ENCODE measurements at places on chromosomes 16 and 17.

- DNase-seq = no peak
These were observed 10.9 kb downstream of the ADAM11 start for GRCh38 chr17:44769647-44770084.

GRCh38 chr17:65423346-65424140 lies 137.9 kb downstream of the AXIN2 start:
- no peak for DNase-seq

DNA sequence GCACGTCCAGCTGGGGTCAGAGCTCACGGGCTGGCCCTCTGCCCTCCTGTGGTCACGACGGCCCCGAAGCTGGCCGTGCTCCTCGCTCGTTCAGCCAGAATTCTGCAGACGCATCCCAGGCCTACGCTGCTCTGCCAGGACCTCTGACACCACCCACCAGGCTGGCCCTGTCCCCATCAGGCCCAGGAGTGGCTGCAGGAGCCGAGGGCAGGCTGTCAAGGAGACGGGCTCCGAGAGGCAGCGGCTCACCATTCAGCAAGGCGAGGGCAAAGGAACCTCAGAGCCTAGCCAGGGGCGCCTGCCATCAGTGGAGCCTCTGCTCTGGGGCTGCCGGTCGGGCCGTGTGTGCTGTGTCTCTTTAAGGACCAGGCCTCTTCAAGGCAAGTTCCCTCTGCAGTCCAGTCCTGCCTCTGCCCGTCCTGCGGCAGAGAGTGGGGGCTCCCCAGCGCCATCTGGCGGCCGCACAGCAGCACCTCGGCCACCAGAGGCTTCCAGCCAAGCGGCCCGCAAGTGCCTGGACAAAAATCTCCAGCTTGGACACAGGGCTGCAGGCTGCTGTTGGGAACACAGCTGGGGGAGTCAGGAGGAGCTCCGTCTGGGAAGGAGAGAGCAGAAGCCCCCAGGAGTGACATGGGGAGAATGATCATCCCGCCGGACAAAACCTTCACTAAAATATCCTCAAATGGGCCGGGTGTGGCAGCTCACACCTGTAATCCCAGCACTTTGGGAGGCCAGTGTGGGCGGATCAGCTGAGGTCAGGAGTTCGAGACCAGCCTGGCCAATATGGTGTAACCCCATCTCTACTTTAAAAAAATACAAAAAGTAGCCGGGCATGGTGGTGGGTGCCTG lies 7.4 kb upstream of the ABR start:
- peak; percentile 80 for DNase-seq

GRCh38 chr16:85026703-85027102 lies 892 bp upstream of the KIAA0513 start:
- DNase-seq = no peak

GRCh38 chr17:10802496-10803284 lies 1.2 kb downstream of the TMEM238L start:
- DNase-seq = no peak

All from activated CD4-positive, alpha-beta T cell treated with anti-CD3 and anti-CD28 coated beads, Interleukin-2, Interleukin-6, amounts not matched to agents 100 ng/mL and 50 ng/mL, durations not matched to agents 16 hours and 8 hours (primary cell).